ENCODE measurements at places on chromosomes 6 and 20.

DNA sequence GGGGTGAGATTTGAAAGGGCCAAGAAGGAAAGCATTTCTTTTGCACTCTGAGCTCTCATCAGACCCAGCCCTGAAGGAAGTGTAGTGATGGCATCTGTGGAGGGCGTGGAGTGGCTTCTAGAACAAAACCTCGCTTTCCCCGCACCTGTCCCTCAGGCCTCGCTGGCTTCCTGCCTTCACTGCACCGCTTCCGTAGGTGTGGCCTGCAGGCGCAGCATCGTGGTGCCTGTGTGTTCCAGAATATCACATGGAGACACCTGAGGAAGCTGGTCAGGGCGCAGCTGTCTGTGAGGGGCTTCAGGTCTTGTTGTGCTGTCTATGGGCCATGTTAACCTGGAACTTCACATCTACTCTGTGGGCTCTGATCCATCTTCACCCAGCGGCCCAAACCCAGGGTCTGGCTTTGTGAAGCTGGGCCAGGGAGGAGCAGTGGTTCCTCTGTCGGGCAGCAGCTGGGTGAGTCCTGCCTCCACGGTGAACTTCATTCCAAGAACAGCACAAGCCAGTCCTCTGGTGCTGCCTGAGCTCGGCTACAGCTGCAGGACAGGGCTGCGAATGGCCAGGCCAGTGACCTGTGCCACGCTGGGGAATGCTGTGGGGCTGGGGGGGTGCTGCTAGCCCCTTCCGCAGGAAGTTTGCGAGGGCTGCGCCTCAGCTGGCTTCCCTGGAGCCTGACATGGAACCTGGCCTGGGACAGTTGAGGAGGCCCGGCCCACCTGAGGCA, 40.9 kb downstream of the DSTN start:
- peak; percentile 15 for DNase-seq

GRCh38 chr6:151402228-151402627, 10.9 kb upstream of the ZBTB2 start:
- no peak for DNase-seq

DNA sequence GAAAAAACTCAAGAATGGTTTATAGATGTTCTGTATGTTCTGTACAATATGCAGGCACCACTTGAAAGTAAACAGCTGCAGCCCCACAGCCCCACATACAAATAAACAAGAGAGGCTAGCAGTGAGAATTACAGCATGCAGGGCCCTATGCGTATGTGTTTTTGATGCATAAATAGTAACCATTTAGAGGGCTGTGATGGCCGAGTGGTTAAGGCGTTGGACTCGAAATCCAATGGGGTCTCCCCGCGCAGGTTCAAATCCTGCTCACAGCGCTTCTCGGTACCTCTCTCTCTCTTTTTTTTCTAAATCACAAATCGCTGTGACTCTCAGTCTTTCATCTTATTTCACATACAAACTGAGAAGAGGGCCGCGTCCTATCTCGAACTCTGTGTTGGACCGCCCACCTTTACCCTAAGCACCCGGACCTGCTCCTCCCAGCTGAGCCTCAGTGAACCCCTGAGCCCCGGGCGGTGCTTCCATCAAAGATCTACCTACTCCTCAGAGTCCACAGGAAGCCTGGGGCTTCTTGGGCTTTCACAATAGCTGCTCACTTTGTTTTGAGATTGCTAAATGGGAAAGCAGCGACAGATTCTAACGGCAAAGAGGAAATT, 37.7 kb upstream of the PRSS16 start:
- no peak for DNase-seq

GRCh38 chr20:61451009-61451408, 198.9 kb downstream of the CDH4 start:
- DNase-seq: no peak
